SJSA1 (cell line): ENCODE measurements at places on chromosomes 11 and 22. TPM values are rescaled to one million over a fixed set of nuclear protein-coding genes. Genes with fewer than 3 reads are reported as not detected.
A peak's percentile ranks its signal among the peaks of the same experiment; 100 is the strongest.

The IGLL5 gene
- not detected in 2 replicates for total RNA-seq

DNA sequence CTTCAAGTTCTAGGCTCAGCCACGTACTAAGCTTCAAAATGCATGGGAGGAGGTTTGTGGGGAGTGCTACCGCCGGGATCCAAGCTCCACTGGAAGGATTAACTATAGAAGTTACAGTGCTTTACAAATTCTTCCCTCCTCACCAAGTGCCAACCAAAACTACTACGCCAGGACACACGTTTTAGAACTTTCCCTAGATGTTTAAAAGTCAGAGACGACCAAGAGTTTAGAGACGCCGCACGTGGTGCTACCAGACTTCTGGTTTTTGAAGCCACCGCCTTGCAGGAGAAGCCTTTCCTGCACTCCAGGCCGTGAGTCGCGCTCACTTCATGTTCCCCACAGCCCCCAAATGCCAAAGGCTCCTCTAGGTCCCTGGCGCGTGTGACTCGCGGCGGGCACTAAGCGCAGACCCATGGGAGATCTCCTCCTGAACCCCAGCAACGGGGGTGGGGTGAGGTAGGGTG lies 734 bp downstream of the SNU13 start:
- H3K36me3 ChIP-seq = peaks cover 21% of the 10 kb centered on the region
- peak; percentile 37 for DNase-seq
- H3K4me3 ChIP-seq = peak overlapping the region; percentile 62
- no peaks in the 10 kb centered on the region for H3K27me3 ChIP-seq

DNA sequence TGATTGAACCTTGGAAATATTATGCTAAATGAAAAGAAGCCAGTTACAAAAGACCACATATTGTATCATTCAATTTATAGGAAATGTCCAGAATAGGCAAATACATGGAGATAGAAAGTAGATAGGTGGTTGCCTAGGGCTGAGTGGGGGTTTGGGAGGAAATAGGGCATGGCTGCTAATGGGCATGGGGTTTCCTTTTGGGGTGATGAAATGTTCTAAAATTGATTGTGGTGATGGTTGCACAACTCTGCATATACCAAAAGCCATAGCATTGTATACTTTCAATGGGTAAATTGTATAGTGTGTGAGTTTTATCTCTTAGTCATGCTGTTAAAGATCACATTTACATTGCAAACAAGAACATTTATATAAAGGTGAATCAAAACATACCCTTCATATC lies 48.7 kb downstream of the LDLRAD3 start:
- no peak overlapping the region for H3K4me3 ChIP-seq
- no peak overlapping the region for H3K27ac ChIP-seq
- H3K36me3 ChIP-seq = no peaks in the 10 kb centered on the region

GRCh38 chr22:19195796-19196731 lies 17.5 kb upstream of the SLC25A1 start:
- no peak overlapping the region for H3K4me3 ChIP-seq
- no peak overlapping the region for H3K27ac ChIP-seq
- no peaks in the 10 kb centered on the region; the same call in 1 of the 2 replicates for H3K27me3 ChIP-seq
- DNase-seq = no peak
- peaks cover 55% of the 10 kb centered on the region for H3K36me3 ChIP-seq

The GPR83 gene
- not detected in 2 replicates for total RNA-seq

The CDCA5 gene
- 90.2 and 124 TPM in 2 replicates for total RNA-seq

- no peak overlapping the region for H3K27ac ChIP-seq
- H3K36me3 ChIP-seq = no peaks in the 10 kb centered on the region
- H3K4me1 ChIP-seq = peaks cover 9% of the 10 kb centered on the region
- peaks cover 84% of the 10 kb centered on the region for H3K27me3 ChIP-seq
- DNase-seq = no peak
- no peak overlapping the region for H3K4me3 ChIP-seq
These were observed 90.2 kb downstream of the PLEKHA7 start for GRCh38 chr11:16923987-16924386.

DNA sequence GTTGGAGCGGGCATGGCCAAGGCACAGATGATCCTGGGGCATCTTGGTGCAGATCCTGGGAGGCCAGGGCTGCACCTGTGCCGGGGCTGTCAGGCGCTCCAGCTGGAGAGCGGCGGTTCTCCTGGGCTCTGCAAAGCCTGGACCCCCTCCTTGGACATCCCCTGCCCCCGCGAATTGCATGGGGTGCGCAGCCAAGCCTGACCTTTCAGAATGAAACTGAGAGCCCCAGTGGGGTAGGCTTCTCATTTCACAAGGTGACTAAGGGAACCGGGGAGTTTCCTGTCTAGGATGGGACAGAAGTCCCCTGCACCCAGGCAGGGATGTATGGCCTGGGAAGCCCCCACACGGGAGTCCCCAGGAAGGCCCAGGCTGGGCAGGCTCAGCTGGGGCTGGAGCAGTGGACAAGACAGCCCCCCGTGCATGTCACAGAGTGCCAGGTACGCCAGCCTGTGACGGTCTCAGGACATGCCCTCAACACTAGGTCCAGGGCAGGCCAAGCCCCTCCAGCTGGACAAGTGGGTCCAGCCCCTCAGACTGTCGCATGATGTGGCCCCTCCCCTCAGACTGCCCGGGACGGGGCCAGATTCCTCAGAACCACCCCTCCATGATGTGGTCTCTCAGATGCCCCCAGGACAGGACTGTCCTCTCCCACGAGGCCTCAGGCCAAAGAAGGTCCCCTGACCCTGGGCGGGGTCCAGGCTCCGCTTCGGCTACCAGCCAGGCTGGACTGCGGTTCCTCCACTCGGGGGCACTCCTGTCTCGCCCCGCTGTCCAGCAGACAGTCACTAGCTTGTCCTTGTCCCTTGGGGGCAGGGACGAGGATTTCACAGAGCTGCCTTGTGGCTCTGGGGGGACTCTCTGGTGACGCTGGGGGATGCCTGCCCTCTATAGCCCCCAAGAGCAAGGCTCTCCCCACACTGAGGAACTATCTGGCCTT lies 2.3 kb downstream of the LSP1 start:
- H3K4me3 ChIP-seq = no peak overlapping the region
- no peaks in the 10 kb centered on the region for H3K4me1 ChIP-seq
- H3K36me3 ChIP-seq = no peaks in the 10 kb centered on the region
- DNase-seq = no peak

DNA sequence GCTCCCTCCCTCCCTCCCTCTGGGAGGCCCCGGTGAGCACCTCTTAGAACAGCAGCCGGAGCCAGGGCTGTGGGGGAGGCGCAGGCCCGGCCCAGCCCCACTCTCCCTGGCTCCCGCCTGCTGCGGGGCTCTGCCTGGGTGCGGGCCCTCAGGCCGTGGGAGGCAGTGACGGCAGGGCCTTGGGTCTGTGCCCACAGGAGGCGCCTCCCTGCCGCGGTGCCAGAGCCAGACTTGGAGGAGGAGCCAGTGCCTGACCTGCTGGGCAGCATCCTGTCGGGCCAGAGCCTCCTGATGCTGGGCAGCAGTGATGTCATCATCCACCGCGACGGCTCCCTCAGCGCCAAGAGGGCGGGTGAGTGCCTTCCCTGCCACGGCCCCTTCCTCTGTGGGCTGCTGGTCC lies 9.5 kb downstream of the IRF7 start:
- H3K27me3 ChIP-seq = no peaks in the 10 kb centered on the region
- peaks cover 69% of the 10 kb centered on the region for H3K36me3 ChIP-seq
- DNase-seq = no peak
- H3K4me3 ChIP-seq = no peak overlapping the region
- no peaks in the 10 kb centered on the region for H3K4me1 ChIP-seq

- H3K36me3 ChIP-seq = peaks cover 19% of the 10 kb centered on the region; the same call in 1 of the 2 replicates
- H3K4me1 ChIP-seq = peaks cover 51% of the 10 kb centered on the region
- peak within 1 kb of the TSS; percentile 52 for H3K27ac ChIP-seq
- no peaks in the 10 kb centered on the region for H3K27me3 ChIP-seq
These were observed at the start of gene MTFP1 for GRCh38 chr22:30425616-30426387. TSS of gene MTFP1 (plus strand) at chr22:30425768. CDS start at chr22:30425880, 112 bp downstream.

The NPAS4 gene
- total RNA-seq = 1.3 and 2.2 TPM in 2 replicates

The SCT gene
- not detected in 2 replicates for total RNA-seq

GRCh38 chr11:33533386-33534052 lies 167.1 kb downstream of the C11orf91 start:
- H3K27ac ChIP-seq = no peak overlapping the region
- 0 out of 2 replicates have a peak, but pooled peaks cover 8% of the 10 kb centered on the region for H3K27me3 ChIP-seq
- H3K4me3 ChIP-seq = no peak overlapping the region
- H3K36me3 ChIP-seq = no peaks in the 10 kb centered on the region

DNA sequence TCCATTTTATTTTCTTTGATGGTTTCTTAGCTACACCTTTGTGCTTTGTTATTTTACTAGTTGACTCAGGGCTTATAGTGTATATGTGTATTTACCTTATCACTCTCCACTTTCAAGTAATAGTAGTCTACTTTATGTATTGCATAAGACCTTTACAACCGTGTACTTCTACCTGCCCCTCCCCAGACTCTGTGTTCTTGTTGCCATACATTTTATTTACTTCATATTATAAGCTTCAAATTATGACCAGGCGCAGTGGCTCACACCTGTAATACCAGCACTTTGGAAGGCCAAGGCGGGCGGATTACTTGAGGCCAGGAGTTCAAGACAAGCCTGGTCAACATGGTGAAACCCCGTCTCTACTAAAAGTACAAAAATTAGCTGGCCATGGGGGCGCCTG lies 28.2 kb upstream of the CTSD start:
- no peak overlapping the region for H3K27ac ChIP-seq
- H3K36me3 ChIP-seq = no peaks in the 10 kb centered on the region
- H3K4me1 ChIP-seq = no peaks in the 10 kb centered on the region
- H3K4me3 ChIP-seq = no peak overlapping the region
- no peaks in the 10 kb centered on the region; the same call in 1 of the 2 replicates for H3K27me3 ChIP-seq

The PATE4 gene
- not detected in 2 replicates for total RNA-seq

GRCh38 chr11:67056267-67057204 lies at the start of gene RHOD:
TSS of gene RHOD (plus strand) at chr11:67056847. CDS start at chr11:67056903, 56 bp downstream.
- H3K27ac ChIP-seq = no peak within 1 kb of the TSS
- no peak within 1 kb of the TSS for H3K4me3 ChIP-seq
- H3K36me3 ChIP-seq = no peaks in the 10 kb centered on the region
- peaks cover 28% of the 10 kb centered on the region for H3K4me1 ChIP-seq
- no peak for DNase-seq
- H3K27me3 ChIP-seq = no peaks in the 10 kb centered on the region

DNA sequence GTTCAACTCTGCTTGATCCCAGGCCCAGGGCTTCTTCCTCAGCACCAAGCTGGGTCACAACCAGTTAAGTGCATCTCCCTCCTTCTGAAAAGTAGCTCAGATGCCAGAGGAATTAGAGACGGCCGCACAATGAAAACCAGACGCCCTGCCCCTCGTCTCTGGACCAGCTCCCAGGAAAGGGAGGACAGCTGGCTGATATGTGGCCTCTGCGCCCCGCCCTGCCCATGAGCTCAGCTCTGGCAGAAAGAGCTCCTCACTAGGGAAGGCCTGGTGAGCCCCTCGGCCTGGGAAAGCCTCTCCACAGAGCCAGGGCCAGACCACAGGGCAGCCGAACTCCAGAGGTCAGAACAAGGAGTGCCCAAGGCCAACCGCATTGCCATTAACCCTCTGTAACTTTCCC lies 18.1 kb upstream of the SCGB1A1 start:
- H3K4me3 ChIP-seq = no peak overlapping the region
- H3K27ac ChIP-seq = no peak overlapping the region
- no peak for DNase-seq
- peaks cover 11% of the 10 kb centered on the region; the same call in 1 of the 2 replicates for H3K4me1 ChIP-seq
- no peaks in the 10 kb centered on the region for H3K27me3 ChIP-seq

- DNase-seq = no peak
- H3K36me3 ChIP-seq = no peaks in the 10 kb centered on the region
- no peaks in the 10 kb centered on the region for H3K4me1 ChIP-seq
- no peak overlapping the region for H3K4me3 ChIP-seq
These were observed 690.3 kb downstream of the FAM181B start for GRCh38 chr11:82043316-82043715.

DNA sequence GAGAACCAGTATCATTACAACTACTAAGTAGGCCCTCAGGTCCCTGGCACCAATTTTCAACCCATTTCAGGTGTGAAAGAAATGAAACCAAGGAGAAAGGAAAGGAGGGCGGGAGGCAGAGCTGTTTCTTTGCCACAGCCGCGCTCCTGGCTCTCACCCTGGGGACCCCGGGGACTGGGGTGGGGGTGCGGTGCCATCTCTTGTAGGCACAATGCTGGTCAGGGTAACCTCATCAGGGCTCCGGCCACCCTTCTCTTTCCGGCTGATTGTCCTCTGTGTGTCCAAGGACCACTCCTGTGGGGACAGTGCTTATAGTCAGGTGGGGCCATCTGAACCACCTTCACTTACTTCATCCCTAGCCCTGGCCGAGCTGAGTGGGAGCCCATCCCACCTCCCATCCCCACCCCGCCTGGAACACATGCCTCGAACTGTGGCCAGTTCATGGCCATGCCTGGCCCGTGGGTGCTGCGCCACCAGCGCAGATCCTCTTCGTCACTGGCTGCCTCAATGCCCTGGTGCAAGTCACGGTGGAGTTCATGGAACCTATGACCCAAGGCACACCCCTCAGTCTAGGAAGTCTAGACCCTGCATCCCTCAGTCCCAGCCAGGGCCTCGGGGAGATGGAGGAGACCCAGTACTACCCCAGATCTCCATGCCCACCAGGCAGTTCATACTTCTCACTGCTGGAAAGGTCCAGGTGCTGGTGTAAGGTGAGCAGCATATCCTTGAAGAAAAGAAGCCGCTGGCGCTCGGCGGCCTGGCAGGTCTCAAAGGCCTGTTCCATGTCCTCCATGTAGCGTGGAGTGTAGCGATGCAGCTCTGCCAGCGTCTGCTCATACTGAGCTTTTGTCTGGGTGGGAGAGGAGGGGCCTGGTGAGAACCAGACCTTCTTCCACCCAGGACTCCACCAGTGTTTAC lies 2.3 kb upstream of the ARFGAP2 start:
- no peak overlapping the region for H3K27ac ChIP-seq
- no peak for DNase-seq
- peaks cover 37% of the 10 kb centered on the region for H3K36me3 ChIP-seq
- H3K27me3 ChIP-seq = no peaks in the 10 kb centered on the region
- peaks cover 14% of the 10 kb centered on the region for H3K4me1 ChIP-seq

DNA sequence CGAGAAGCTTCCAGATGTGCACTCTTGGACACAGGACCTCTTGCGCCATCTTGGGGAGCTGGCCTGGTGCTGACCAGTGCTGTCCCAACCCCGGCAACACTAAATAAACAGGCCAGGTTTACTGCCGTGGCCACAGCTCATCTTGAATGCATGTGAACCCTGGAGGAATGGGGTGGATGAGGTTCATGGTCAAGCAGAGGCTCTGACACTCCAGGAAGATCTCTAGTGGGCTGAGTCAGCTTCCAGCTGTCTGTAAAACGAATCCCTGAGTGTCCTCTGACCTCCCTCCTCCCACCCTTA lies 51.8 kb downstream of the ALX4 start:
- no peak overlapping the region for H3K4me3 ChIP-seq
- H3K36me3 ChIP-seq = peaks cover 30% of the 10 kb centered on the region
- DNase-seq = no peak
- no peaks in the 10 kb centered on the region for H3K27me3 ChIP-seq
- H3K27ac ChIP-seq = no peak overlapping the region

The ACER3 gene
- total RNA-seq = 13.2 and 13.9 TPM in 2 replicates

GRCh38 chr11:66017321-66017720 lies 5.5 kb downstream of the CST6 start:
- H3K4me1 ChIP-seq = peaks cover 50% of the 10 kb centered on the region
- H3K27ac ChIP-seq = no peak overlapping the region
- no peak for DNase-seq
